Activated CD8-positive, alpha-beta T cell treated with anti-CD3 and anti-CD28 coated beads, Interleukin-2, amount 10 ng/mL, durations not matched to agents 7 days and 5 days (primary cell): ENCODE measurements at places on chromosomes 1 and 21.

GRCh38 chr1:102191723-102192122, 195.0 kb upstream of the OLFM3 start:
- no peak for DNase-seq

DNA sequence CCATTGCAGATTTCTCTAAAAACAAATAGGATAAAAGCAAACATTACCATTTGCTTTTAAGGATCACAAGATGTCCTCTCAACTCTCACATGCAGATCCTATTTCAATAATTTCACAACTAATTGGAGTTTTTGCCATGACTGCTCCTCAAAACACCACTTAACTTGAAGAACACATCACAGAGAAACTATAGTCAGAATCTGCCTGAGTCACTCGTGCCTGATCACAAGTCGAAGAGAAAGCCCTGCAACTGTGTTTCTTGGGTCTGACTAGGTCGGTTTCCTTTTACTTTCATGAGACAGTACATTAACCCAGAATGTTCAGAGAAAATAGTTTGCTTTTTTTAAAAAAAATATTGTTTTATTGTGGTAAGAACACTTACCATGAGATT, 46.3 kb upstream of the SMYD2 start:
- DNase-seq = no peak

- DNase-seq = no peak
Measured at GRCh38 chr1:192592981-192593708, 17.6 kb downstream of the RGS1 start.

DNA sequence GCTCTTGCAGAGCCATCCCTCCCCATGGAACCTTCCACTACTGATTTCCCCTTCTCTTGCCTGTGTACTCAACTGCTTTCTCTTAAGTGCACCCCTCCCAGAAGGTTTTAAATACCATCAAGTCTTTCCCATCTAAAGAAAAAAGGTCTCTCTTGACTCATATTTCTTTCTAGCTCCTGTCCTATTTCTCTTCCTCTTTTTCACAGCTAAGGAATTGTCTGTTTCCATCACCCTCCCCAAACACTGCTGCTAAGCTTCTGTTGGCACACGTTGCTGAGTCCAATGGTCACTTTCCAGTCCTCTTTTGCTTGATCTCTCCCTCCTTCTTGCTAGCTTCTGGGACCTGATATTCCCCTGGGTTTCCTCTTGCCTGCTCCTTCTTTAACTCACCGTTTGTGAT, 13.3 kb upstream of the GNL2 start:
- no peak for DNase-seq

- no peak for DNase-seq
Measured at GRCh38 chr1:197469620-197470210, 201.7 kb downstream of the CRB1 start.

DNA sequence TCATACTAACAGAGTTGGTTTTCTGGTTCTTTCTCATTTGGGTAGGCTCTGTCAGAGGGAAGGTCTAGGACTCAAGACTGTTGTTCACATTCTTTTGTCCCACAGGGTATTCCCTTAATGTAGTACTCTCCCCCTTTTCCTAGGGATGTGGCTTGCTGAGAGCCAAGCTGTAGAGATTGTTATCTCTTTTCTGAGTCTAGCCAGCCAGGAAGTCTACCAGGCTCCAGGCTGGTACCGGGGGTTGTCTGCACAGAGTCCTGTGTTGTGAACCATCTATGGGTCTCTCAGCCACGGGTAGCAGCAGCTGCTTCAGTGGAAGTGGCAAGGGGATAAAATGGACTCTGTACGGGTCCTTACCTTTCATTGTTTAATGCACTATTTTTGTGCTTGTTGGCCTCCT, 226.4 kb downstream of the LBR start:
- DNase-seq = no peak

DNA sequence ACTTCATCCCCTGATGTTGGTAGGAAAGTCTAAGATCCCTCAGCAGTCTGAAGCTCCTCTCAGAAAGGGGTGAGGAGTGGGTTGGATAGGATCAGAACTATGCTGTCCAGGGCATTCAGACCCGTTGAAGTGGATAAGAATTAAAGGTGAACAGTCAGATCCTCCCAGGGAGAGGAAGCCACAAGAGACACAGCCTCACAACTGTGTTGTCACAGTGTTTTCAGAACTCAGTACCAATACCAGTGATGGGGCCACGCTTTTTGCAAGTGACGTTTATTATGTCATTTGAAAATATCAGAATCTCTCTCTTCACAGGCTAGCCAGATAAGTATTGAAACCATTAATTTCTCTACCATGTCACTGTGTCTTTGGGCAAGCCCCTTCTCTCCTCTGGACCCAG, 15.4 kb upstream of the EPS15 start:
- no peak for DNase-seq

DNA sequence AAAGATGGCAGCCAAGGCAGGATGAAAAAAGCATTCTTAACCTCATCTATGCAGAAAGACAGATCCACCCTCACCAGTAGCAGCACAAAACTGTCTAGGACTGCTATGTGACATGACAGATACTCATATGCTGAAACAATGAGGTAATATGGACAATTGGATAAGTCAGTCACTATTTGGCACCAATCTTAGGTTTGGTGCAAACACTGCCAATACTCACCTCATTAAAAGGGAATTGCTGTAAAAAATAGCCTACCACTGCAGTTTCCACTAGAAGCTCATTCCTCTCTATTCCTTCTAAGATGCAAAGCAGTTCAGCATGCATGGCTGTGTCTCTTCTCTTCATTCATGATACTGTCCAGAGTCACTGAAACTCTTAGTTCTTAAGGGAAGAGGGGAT, 91.7 kb downstream of the TBX15 start:
- no peak for DNase-seq

GRCh38 chr1:66331658-66332547, 202.1 kb upstream of the SGIP1 start:
- DNase-seq = peak; percentile 60

GRCh38 chr1:23619299-23620188, 60.2 kb upstream of the ID3 start:
- peak; percentile 80 for DNase-seq

GRCh38 chr1:180168786-180169639, 14.3 kb downstream of the QSOX1 start:
- DNase-seq = peak; percentile 54

- DNase-seq = peak; percentile 79
Measured at GRCh38 chr1:26289158-26290059, 9.5 kb downstream of the SH3BGRL3 start.

- no peak for DNase-seq
Measured at GRCh38 chr1:168223681-168224540, 1.9 kb upstream of the SFT2D2 start.

GRCh38 chr1:218344814-218345672, at the start of gene TGFB2:
TGFB2 (plus strand) TSS chr1:218345336; CDS start chr1:218346702, 1,366 bp downstream.
- peak; percentile 27 for DNase-seq

DNA sequence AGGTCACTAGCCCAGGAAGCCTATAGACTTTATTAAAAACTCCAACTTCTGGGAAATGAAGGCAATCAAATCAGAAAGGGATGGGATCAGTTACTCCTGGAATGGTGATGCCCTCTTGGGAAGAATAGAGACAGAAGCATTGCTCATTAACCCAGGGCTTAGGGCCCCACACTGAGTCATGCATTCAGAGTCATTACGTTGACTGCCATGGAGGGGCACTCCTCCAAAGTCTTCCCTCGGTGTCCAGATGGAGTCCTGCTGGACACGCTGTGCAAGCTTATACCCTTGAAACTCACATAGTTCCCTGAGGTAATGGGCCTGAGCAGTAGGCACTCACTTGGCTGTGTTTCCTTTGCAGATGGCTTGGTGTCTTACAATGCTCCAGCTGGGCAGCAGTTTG, 35.2 kb upstream of the HSD17B7 start:
- DNase-seq = no peak

- no peak for DNase-seq
Measured at GRCh38 chr1:206122686-206123085, 5.5 kb upstream of the AVPR1B start.

DNA sequence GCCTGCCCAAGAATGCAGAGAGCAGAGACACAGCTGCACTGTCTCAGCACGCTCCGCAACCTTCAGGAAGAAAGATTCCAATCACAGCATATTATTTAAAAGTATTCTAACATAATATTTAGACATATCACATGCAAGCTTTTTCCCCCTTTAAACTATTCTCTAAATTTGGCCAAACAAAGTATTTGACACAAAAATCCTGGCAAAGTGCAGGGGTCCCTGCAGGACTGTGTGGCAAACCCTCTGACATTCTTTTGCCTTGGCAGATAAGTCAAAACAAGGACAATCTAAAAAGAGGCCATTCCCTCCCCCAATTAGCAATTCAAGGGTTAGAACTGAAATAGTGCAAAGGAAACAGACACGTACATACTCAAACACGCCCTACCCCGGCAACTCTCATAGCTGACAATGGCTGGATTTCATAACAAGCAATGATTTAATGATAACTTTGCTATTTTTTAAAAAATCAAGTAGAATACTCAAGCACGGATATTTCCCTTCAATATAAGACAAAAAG, 225.3 kb downstream of the MRPL39 start:
- no peak for DNase-seq

- DNase-seq = no peak
Measured at GRCh38 chr1:43206600-43207228, 34.6 kb downstream of the CFAP57 start.

- no peak for DNase-seq
Measured at GRCh38 chr1:229470406-229471043, 36.6 kb upstream of the ACTA1 start.

GRCh38 chr1:20319456-20320220, 29.0 kb downstream of the VWA5B1 start:
- DNase-seq = no peak

GRCh38 chr1:40722622-40723021, 31.1 kb downstream of the NFYC start:
- no peak for DNase-seq
